ENCODE measurements at places on chromosomes 6 and 20.

GRCh38 chr6:47106216-47106615 is 64.1 kb upstream of the ADGRF1 start:
- no peak for DNase-seq

- peak; percentile 54 for DNase-seq
These were observed 3.0 kb upstream of the CDH26 start for GRCh38 chr20:59955131-59955796.

GRCh38 chr6:147161974-147162495 is 42.2 kb upstream of the STXBP5 start:
- peak; percentile 76 for DNase-seq

DNA sequence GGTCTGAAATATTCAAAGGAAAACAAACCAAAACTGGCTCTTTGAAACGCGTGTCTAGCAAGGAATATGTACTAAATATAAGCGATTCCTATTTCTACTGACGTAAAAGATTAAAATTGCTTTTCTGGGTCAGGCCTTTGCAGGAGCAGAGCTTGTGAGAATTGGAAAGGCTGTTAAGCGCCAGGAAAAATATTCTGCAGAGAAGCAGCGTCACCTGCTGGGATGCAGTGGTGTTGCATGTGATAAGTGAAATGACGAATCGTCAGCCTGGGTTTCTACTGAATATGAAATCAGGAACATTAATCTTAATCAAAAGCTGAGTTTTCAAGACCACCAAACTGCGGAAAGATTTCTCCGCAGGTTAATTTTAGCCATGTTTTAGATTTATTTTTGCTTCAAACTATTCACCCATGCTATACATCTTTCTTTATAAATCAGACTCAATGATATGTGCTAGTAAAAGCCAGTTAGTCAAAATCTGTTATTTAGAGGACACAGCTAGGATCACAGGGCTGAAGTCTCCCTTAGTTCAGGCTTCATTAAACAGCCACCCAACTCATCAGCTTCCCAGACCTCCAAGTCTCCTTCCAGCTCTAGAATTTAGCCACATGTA is 67.4 kb downstream of the ALDH8A1 start:
- DNase-seq: peak; percentile 62

GRCh38 chr6:29793036-29793356 is 34.6 kb upstream of the HLA-G start:
- DNase-seq: no peak

- no peak for DNase-seq
These were observed 748.6 kb upstream of the HS3ST5 start for GRCh38 chr6:115091461-115091860.

DNA sequence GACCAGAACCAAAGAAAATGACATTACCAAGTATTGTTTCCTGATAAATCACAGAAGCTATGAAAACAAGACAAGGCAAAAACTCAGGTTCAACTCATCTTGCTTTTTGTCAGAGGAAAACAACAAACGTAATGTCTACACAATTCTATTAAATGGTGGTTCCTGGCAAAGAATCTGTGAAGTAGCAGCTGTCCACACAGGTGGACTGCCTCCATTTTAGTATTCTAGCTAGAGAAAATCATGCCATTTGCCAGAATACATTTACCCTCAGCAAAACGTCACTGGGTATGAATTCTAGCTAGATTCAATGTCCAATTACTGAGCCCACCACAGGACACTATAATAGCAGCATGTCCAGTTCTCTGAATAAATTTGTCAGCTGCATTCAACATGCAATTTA is 125.4 kb downstream of the ADGRB3 start:
- no peak for DNase-seq

- DNase-seq: no peak
These were observed 11.6 kb upstream of the STX16 start for GRCh38 chr20:58639182-58640146.

DNA sequence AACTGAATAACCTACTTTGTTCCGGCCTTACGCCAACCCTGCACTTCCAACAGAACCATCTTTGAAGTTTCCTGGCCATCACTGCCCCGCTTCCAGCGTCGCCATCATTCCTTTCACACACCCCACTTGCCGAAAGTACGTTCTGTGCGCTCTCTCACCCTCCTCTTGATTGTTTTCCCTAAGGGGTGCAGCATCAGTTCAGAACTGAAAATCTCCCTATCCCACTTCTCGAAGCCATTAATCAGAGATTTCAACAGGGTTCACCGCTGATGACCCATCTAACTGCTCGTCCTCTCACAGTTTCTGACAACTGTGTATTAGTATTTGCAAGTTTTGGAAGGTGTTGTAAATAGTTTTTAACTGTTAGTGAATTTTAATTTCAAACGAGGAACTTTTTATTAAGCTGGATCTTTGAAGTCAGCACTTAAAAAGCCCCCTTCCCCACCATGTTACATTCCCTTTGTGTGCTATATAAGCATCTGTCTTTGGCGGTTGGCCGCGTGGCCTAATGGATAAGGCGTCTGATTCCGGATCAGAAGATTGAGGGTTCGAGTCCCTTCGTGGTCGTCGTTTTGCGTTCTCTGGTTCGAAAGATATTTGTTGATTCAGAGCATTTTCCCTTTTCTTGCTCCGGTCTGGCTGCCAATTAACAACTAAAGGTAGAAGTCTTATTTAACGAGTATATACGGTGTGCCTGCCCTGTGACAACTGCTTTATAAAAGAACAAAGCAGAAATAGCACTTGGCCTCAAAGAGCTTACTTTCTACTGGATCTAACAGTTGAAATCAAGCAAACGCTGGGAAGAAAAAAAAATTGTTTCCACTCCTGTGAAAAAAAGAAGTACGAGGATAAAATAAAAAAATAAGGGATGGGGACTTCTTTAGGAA is 42.6 kb downstream of the TRIM27 start:
- peak; percentile 80 for DNase-seq

DNA sequence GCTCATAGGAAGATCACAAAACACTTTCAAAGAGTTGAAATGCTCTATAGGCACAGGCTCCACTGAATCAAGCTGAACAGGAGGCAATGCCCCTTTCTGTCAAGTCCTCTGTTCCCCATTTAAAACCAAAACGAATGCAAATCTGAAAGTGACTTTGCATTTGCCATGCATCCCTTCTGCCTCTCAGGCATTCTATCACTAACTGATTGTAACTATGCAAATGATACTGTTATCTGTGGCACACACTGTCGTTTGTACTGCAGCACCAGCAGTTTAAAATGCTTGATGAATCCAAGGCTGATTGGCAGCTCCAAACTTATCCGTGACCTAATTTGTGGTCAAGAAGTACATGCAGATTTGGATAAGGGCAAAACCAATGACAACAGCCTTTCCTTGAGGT is 1067.5 kb upstream of the MAP3K7 start:
- DNase-seq: no peak

- no peak for DNase-seq
These were observed 789.8 kb upstream of the MAP3K7 start for GRCh38 chr6:91376686-91377085.

DNA sequence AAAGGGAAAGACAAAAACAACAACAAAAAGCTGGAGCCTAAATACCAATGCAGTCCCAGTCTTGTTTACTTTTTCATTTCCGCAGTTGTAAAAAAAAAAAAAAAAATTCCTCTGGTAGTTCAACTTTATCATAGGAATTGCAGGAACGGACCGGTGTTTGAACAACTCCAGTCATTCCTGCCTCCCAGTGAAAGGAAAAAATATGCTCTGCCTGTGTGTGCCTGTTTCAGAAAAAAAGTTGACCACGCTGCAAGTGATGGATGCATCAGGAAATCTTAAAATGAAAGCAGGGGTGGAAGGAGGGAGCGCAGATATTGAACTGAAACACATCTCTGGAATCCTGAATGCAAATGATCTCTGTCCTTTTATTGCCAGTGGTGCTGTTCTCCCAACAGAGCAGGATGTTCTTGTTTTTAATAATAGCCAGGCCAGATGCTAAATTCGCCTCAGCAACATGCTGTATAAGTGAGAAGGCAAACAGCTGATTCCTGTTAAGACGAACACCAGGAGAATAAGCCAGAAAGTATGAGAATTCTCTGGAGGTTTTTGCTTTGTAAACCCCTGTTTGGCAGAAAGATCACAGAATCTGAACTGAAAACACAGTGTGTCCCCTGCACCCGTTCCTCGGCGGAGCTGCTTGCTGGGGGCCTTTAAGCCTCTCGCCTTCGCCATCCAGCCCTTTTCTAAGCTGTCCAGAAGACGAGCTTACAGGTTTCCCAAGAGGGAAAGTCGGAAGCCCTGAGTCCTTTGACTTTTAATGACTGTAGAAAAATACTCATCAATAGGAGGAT is 178.4 kb upstream of the SUPT3H start:
- peak; percentile 8 for DNase-seq

DNA sequence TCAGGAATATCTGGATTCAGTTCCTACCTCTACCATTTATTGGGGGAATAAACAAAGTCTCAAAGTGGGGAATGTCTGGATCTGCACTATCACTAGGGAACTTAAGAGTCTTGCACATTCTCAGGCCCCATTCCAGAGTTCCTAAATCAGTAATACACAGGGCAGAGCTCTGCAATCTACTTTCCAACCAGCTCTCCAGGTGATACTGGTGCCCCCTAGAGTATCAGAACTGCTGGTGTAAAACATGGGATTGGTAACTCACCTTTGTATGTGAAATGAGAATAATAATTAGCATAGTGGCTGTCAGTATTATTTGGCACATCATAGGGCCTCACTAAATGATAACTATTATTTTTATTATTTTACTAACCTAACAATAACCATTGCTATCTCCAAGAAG is 278.8 kb upstream of the IMPG1 start:
- DNase-seq: peak; percentile 2

DNA sequence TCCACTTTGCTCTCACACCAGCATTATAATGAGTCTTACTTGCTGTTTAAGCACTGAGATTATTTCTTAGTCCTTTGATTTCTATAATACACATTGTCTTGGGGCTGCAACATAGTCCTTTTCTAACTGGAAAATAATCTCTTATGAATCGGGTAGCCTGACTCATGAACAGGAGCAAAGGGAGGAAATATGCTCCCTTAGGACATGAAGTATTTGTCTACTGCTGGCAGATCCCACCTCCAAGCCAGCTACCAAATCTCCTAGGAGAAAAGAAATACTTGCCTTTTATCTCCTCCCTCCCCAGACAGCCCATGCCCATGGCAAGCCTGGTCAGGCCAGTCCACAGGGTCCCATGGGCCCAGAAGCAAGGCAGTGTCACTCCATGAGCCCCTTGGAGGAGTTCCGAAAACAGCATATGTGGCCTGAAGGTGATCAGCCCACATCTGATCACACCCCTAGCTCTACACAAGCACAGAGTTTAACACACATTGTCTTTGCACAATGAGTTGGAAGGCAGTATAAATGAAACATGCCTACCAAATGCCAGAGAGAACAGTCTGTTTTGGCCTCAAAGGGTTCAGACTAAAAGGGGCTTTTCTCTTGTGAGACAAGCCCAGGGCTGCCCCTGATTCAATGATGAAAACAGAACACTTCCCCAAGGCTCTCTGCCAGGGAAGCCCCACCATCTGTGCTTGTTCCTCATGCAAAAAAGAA is 37.1 kb upstream of the SLC4A11 start:
- no peak for DNase-seq

DNA sequence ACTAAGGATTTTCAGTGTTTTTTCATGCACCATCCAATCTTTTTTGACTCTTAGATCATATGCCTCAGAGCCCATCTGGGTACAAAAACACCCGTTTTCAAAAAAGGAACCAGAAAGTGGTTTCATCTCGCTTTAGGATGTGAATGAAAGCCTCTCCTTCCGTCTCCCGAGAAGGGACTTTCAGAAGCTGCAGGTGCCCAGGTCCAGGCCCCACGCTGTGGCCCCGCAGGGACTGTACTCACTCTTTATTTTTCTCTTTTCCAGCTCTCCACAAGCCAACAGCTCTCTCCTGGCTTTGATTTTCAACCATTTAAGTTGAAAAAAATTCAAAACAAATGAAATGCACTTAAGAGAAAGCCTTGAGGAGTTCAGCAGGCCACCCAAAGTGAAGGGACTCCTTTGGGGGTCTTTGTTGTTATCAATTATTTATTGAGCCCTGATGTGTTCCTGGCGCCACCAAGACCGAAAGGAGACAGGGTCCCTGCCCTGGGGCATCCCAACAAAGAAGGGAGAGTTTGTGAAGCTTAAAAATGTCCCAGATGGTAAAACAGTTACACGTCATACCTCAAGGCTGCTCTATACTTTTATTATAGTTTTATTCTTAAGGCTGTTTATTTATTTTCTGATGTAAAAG is 467.3 kb downstream of the PREX1 start:
- DNase-seq: no peak

GRCh38 chr6:3822747-3823445 is 26.3 kb upstream of the FAM50B start:
- DNase-seq: peak; percentile 84

DNA sequence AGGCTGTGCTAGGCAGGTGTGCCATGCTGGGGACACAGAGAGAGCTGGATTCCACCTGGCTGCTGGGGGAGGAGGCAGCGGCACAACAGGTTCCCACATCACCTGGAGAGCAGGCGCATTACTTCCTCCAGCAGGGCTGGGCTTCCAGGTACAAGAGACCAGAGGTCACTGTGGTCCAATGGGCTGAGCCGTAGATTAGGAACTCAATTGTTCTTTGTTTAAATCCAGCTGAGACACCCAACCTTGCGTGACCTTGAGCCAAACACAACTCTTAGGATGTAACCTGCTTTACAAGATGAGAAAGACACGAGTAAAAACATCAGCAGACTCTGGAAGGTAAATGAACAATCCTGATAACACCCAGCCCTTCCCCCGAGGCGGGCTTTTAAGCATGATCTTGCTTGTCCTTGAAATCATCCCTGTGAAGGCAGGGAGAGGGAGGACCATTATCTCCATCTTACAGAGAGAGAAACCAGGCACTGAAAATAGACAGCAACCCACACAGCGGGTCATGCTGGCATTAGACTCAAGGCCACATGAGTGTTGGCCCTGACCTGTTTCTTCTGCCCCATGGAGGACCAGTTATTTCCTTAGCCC is 216.5 kb upstream of the RREB1 start:
- DNase-seq: peak; percentile 86

- DNase-seq: peak; percentile 54
These were observed 5.5 kb downstream of the MANBAL start for GRCh38 chr20:37295001-37295400.

- no peak for DNase-seq
These were observed 163.1 kb downstream of the IBTK start for GRCh38 chr6:82084324-82084920.

DNA sequence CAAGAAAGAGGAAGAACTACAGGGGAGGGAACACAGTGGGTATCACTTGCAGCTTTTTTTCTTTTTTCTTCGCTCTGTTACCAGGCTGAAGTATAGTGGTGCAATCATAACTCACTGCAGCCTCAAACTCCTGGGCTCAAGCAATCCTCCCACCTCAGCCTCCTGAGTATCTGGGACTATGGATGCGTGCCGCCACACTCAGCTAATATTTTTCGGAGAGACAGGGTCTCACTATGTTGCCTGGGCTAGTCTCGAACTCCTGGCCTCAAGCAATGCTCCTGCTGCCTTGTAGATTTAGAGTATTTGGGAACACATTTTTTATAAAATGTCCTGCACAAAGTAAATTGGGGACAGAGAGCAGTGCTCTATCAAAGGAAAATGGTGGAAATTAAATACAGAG is 28.3 kb downstream of the PARD6B start:
- no peak for DNase-seq

- peak; percentile 42 for DNase-seq
These were observed 250.7 kb upstream of the NOX3 start for GRCh38 chr6:155706341-155706740.

DNA sequence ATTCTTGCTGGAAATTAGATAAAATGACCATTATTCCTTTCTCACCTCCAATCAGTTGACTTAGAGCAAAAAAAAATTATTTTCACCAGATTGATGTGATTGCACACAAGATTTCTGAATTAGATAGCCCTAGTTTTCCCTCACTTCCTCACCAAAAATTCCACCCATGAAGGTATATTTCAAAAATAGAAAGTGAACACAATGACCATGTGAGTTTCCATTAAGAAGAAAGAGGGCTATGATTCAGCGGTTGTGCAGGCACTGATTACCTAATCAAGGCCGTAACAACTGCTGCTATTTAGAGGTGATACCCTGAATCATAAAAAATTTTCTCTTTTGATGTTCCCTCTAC is 19.5 kb upstream of the RALGAPA2 start:
- no peak for DNase-seq
